ENCODE measurements at places on chromosomes 7 and 10.
A peak's percentile ranks its signal among the peaks of the same experiment; 100 is the strongest.

DNA sequence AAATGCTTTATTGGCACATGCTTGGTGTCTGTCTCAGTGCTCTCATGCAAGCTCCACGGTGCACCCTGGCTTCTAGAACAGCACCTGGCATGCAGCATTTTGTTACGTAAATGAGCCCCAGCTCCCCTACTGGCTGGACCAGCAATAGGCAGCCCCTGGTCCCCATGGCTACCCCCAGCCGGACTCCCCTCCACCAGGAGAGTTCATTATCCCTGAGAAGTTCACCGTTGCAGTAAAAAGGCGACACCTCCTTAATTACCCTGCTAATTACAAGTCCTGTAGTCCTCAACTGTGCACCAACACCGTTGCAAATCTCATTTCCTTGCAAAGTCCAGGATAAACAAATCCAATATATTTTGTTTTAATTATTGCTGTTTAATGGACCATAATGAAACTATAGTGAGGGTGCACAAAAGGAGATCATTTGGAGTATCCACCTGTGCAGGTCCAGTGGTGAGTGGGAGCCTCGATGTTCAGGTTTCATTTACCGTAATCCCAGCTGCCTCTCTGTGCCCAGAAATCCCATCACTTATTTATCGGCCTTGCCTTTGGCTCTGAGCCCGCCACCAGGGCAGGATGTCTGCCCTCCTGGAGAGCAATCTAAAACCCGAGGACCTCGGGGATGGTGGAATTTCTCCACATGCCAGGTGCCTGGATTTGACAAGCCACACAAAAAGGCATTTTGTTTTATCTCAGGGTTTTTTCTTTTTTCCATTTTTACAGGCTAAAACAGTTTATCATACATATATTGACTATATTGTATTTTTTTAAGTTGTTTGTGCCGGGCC lies 12.8 kb upstream of the DRGX start:
- no peak for DNase-seq

DNA sequence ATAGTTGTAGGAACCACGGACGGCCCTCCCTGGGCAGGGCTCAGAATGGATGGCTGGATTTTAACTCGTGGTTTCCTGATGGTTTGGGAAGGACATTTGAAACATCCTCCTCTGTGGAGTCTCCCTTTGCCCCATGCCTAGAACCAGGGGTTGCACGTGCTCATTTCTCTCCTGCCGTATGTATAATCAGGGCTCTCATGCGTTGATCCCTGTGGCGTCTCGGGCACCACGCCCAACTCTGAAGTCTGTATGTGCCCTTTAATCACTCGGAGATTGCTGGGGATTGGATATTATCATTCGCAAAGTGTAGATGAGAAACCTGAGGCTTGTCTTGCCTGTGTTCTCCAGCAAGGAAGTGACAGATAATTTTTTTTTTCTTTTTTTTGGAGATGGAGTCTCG lies 257.1 kb downstream of the CAMK1D start:
- peak; percentile 69 for DNase-seq

- no peak for DNase-seq
Measured at GRCh38 chr7:138872576-138872975, 74.6 kb upstream of the ATP6V0A4 start.

GRCh38 chr7:17706275-17706674 lies 234.0 kb downstream of the SNX13 start:
- no peak for DNase-seq

DNA sequence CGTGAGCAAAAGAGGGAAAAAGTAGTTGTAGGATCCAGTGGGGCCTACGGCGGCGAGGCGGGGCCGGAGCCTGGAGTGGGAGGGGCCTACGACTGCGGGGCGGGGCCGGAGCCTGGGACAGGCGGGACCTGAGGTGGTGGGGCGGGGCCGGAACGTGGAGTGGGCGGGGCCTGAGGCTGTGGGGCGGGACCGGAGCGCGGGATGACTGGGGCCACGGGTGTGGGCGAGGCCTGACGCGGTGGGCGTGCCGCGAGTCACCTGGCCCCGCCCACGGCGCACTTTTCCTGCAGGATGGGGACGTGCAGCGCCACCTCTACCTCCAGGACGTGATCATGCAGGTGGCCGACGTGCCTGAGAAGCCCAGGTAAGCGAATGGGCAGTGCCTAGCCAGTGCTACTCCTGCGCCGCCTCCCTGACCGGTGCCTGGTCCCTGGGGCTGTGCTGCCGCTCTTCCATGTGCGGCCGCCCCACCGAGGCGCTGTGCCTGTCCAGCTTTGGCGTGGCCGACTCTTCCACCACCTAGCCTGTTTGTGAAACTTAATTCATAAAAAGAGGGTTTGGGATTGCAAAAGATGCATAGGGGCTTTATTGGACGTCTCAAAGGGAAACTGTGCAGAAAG lies 496 bp downstream of the ZNF511 start:
- peak; percentile 81 for DNase-seq

GRCh38 chr7:132904209-132904608 lies 177.7 kb downstream of the CHCHD3 start:
- DNase-seq, result no peak

DNA sequence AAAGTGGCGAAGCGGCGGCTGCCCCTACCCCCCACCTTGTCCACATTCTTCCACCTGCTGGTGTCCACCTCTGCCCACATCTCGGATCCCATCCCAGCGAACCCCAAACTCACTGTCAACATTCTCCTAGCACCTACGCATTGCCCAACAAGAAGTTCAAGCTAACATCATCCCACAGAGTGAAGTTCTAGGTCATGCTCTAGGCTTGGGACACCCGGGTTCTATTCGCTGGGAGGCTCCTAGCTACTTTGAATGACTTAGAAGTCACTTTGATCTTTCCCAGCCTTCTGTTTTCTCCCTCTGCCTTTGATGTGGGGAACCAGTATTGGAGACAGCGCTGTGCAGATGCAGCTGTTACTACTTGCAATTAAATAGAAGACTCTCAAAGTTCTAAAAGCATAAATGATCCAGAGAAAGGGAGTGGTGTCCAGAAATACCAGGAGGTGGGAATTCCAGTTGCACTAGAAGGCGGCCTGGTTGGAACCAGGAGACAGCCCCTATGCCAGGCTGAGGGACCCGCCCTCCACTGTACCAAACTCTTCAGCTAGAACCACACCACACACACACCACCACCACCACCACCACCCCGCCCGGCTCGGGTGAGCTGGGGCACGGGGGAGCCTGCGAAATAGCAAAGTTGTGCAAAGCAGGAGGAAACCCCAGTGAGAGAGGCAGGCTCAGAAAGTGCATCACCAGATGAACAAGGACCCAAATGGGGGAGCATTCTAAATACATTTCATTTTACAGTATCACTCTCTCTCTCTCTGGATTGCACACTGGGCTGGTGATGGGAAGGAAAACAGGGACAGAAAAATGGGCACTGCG lies 5.5 kb upstream of the VGF start:
- no peak for DNase-seq

GRCh38 chr10:32059472-32059871 lies 3.2 kb upstream of the KIF5B start:
- no peak for DNase-seq

DNA sequence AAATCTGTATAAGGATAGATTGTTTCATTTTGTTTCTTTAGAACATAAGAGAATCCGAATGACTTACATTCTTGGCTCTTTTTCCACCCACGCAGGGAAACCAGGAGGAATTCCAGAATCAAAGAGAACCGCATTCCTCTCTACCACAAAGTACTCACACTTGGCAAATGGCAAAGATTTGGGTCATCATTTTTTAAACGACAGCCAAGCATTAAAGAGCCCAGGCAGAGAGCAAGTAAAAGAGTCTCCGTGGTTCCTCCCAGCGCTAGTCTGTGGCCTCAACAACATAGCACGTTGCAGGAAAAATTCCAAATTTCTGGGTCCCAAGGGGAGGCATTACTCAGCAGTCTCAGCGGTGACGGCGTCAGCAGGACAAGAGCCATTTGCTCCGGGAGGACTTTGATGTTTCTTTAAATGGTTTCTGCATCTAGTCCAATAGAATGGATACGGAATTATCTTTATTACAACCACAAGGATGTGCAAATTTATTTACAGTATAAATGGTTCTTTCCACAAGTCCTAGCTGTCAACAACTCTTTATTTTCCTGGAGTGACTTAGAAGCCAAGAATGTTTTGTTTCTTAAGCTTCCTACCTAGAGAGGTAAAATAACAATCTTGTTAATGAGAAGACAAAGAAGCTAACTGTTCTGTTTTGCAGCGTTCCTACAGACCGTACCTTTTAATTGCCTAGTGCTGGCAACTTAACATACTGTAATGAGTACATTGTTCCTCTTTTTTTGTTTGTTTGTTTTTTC lies 232.5 kb downstream of the SKIDA1 start:
- no peak for DNase-seq

DNA sequence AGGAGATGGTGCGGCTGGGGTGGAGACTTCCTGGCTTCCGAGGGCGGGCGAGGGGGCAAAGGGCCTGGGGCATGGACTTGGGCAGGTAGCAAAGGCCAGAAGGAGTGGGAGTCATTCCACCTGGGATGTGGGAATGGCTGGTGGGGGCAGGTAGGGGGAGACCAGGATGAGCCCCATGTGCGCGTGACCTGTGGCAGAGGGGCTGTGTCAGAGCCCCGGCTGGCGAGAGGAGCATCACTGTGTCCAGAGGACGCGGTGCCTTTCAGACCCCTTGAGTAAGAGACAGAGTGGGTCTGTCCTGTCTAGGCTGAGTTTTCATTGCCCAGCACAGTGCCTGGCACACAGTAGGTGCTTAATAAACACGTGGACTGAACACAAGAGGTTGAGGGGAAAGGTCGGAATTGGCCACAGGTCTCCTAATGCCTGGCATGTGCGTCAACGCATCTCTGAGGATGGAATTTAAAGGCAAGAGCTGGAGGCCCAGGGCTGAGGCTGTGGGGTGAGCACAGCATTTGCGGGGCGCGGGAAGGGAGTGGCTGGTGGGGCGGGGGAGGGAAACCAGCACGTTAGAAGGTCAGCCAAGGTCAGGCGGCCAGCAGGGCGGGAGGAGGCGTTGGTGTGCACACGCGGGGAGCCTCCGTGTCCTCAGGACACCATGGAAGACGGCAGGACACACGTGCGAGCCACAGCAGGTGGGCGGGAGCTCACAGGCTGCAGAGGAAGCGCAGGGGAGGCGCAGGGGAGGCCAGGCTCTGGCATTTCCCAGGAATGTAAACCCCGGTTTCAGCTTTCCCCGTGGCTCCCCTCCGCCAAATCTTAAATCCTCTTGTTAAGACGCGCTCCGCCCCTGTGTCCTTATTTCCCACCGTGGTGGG lies 51.8 kb downstream of the CUX1 start:
- DNase-seq, result no peak

DNA sequence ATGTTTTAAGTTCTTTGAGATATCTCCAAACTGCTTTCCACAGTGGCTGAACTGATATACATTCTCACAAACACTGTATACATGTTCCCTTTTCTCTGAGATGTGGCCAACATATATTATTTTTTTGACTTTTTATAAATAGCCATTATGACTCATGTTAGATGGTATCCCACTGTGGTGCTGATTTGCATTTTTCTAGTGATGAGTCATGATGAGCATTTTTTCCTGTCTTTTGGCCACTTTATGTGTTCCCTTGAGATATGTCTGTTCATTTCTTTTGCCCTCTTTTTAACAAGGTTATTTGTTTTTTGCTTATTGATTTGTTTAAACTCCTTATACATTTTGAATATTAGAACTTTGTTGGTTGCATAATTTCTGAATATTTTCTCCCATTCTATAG lies 1055.1 kb downstream of the NXPH1 start:
- DNase-seq, result no peak

DNA sequence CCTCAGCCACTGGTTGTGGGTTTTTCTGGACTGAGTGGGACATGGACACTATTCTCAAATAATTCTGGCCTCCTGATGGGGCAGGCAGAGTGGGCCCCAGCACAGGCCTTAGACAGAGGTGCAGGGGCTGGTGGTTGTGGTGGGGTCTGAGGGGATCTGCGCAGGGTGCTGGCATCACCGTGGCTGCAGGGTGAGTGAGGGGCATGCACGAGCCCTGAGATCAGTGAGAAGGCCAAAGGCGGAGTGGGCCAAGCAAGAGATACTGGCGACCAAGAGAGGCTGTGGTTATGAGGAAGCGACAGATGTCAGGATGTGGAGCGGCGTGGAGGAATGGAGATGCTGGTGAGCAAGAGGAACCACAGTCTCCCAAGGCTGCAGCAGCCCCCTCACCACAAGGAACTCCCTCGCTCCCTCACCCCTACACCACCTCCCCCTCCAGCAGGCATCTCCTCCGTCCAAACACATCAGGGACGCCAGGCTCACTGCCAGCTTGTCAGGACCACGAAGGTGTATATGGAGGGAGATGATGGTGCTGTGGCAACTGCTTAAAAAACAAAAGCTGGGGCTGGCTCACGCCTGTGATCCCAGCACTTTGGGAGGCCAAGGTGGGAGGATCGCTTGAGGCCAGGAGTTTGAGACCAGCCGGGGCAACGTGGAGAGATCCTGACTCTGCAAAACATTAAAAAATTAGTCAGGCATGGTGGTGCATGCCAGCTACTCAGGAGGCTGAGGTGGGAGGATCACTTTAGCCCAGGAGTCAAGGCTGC lies 9.6 kb downstream of the PRF1 start:
- no peak for DNase-seq

- DNase-seq, result no peak
Measured at GRCh38 chr10:31148951-31149350, 117.3 kb upstream of the ZNF438 start.

- DNase-seq, result no peak
Measured at GRCh38 chr7:72924386-72924732, 536 bp upstream of the POM121 start.

DNA sequence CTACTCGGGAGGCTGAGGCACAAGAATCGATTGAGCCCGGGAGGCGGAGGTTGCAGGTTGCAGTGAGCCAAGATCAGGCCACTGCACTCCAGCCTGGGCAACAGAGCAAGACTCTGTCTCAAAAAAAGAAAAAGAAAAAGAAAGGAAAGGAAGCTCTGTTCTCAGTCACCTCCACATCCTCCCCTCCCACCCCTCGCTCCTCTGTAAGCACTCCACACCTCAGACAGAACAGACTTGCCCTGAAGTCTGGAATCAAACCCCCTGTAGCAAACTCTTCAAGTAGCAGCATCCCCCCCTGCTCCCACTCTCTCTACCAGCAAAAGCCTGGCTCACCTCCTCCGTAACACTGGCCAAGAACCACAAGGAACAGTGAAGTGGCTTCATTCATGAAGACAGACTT lies 66.7 kb downstream of the PARD3 start:
- no peak for DNase-seq

DNA sequence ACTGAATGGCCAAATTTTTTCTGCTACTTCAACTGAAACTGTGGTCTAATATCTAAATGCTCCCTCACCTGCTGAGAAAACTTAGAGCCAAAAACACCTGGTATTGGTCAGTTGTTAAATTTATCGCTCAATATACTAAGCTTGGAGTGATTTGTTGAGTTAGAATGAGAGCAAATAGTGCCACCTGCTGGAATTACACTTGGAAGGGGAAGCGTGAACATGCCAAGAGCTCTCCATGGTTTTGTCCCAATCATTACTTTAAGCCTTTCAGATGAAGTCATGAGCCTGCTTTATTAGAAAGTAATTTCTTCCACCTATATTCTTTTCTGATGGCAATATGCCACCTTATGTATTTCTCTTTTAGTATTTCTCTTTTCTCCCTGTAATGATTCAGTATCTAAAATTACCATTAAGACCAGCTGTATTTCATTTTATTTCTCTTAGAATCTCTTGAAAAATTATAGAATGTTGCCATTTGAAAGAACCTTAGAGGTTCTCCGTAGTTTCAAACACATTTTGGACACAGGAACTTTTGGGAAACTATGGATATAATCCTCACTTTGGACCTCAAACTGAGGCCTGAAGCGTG lies 447.8 kb upstream of the C7orf33 start:
- DNase-seq, result peak; percentile 59

GRCh38 chr7:92934096-92934495 lies 97.7 kb upstream of the CDK6 start:
- no peak for DNase-seq

Data from NCI-H510A treated with DMSO at 0.1 percent for 48 hours (cell line).